ENCODE measurements at places on chromosomes 12 and 14.

DNA sequence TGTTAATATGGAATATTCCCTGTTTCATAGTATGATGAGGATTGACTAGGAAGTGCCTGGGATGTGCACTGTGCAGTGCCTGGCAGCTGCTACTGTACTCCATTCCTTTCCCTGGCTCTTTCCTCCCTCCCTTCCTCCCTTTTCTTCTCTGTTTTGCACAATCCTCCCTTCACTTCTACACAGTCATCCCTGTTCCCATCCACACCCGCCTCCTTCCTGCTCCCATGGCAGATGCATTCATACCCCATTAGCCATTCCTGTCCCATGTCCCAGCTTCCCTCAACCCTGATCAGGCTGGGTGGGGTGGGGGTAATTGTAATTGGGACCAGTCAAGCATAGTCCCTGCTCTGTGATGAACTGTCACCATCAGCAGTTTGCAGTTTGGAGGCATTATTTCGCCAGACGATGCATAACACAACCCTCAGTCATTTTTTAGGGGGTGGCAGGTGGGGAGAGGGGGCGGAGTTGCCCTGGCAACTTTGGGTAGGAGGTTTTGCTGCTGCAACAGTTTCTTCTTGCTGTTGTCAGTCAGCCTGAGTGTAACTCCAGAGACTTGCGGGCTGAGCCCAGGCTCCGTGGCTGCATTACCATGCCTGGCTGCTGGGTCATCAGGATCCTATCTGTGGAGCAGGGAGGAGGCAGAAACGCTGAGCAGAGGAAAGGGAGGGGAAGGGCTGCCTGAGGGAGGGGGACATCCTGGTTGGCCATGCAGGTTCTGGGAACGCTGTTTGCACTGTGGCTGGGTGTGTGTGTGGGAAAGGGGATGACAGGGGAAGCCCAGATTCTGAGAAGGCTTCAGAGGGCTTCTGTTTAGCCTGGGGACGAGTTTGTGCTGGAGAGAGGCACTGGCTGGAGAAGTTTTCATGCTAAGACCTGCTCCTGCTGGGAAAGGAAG is 4.1 kb upstream of the KRT84 start:
- DNase-seq, result no peak

DNA sequence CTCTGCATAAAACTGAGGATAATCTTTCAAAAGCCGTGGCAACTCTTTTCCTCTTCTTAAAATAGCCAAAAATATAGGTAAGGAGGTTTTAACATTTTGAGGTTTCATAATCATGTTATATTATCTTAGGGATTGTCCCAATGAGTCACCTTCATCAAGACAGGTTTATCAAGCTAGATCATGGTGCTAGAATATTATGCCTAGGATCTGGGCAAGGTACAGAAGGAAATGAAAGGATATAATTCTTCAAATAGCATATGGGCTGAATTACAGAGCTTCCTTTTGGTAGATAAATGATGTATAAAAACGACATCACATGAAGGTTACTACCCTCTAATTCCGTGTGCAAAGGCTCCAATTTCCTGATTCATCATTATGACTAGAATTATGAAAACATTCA is 28.6 kb upstream of the TBC1D15 start:
- no peak for DNase-seq

DNA sequence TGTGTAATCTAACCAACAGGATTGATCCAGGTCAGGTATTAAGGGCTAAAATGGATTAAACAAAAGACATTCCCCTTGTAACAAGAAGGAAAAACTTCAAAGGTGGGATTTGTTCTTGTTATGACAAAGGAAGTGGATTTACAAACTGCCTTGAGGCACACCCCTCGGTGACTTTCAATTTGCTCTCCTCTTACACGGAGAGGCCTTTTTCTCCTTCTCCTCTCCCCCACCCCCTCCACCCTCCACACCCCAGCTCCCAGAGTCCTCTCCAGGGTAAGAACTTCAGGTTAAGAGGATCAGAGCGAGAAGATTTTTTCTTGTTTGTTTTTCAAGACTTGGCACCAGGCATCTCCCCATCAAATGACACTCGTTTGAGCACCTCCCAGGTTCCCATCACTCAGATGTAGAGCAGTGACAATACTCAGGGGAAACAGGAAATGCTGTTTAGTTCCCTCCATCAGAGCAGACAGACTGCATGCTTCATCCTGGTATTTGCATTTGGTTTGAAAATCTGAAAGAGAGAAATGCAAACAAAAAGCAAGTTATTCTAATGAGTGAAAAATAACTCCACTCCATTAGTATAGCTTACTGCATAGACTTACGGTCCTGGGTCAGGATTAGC is 77.6 kb upstream of the TMEM260 start:
- no peak for DNase-seq

GRCh38 chr14:58138031-58138713 is 13.8 kb downstream of the ARMH4 start:
- DNase-seq, result peak; percentile 30

GRCh38 chr14:52951681-52952554 is 1.1 kb upstream of the FERMT2 start:
- peak; percentile 61 for DNase-seq

- no peak for DNase-seq
Observed at GRCh38 chr14:56400109-56400825, 179.3 kb upstream of the TMEM260 start.

DNA sequence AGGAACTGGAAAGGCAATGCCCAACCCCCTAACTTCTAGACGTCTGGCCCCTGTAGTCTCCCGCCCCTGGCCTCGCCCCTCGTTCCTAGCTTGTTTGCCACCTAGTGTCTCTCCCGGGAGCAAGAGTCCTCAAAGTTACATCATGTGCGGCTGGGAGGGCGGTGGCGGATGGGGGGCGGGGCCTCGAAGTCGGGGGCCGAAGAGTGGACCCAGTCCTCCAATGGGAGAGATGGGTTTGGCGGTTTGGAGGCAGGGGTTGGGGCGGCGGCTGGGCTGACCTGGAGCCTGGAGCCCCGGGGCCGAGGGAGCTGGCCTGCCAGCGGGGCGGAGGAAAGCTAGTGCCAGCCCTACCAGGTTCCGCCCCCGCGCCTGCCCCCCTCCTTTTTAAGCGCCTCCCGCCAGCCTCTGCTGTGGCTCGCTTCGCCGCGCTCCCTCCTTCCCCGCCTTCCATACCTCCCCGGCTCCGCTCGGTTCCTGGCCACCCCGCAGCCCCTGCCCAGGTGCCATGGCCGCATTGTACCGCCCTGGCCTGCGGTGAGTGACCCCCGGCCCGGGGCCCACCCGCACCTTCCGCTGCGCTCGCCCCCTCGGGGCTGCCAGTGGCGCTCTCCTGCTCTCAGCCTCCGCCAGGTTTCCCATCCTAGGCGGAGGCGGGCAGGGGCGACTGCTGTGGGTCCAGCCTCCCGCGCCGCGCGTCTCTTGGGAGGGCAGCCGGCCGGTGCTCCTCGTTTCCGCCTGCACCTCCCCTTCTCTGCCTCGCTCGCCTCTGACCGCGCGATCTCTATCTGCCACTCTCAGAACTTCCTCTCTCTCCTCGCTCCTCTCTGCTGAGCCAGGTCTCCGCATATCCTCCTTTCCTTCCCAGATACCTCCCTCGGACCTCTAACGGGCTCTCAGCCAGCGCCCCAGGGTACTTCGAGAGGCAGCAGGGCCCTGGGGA is at the start of gene PCK2:
PCK2 (plus strand) TSS at position 411 of the 940 bp plus-strand sequence; CDS start at position 506, 95 bp downstream.
- peak; percentile 96 for DNase-seq

DNA sequence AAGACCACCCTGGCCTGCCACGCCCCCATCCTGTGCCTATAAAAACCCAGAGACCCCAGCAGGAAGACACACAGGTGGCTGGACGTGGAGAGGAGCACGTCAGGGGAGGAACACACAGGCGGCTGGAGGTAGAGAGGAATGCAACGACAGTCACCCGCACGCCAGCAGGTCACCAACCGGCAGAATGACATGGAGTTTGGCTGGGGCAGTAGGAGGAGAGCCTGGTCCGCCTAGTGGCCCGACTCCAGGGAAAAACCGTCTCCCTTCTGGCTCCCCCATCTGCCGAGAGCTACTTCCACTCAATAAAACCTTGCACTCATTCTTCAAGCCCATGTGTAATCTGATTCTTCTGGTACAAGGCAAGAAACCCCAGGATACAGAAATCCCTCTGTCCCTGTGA is 62.7 kb upstream of the KCNH3 start:
- DNase-seq, result no peak

Data from SJCRH30 (cell line).